Heart left ventricle (tissue), 16 donors: ENCODE measurements at places on chromosomes 4 and X. TPM values are rescaled to one million over a fixed set of nuclear protein-coding genes. Genes with fewer than 3 reads are reported as not detected.
A peak's percentile ranks its signal among the peaks of the same experiment; 100 is the strongest.

TAB3 gene
- 14.9 TPM for total RNA-seq

RNF128 gene
- 0.36 TPM for total RNA-seq

IL13RA2 gene
- not detected for total RNA-seq

LONRF3 gene
- 1.5 TPM for total RNA-seq

DCAF16 gene
- 22.3 TPM for total RNA-seq

SPOCK3 gene
- 1.7 TPM for total RNA-seq

LIMCH1 gene
- total RNA-seq = 199 TPM

STBD1 gene
- 21.5 TPM for total RNA-seq

TCP11X2 gene
- not detected for total RNA-seq

BEX1 gene
- total RNA-seq = 0.42 TPM

CXorf49 gene
- not detected for total RNA-seq

MAGEC2 gene
- total RNA-seq = not detected

ANKRD50 gene
- total RNA-seq = 16.5 TPM

MAML3 gene
- total RNA-seq = 1.7 TPM

DDX53 gene
- total RNA-seq = not detected

NEIL3 gene
- total RNA-seq = 0.20 TPM

DNA sequence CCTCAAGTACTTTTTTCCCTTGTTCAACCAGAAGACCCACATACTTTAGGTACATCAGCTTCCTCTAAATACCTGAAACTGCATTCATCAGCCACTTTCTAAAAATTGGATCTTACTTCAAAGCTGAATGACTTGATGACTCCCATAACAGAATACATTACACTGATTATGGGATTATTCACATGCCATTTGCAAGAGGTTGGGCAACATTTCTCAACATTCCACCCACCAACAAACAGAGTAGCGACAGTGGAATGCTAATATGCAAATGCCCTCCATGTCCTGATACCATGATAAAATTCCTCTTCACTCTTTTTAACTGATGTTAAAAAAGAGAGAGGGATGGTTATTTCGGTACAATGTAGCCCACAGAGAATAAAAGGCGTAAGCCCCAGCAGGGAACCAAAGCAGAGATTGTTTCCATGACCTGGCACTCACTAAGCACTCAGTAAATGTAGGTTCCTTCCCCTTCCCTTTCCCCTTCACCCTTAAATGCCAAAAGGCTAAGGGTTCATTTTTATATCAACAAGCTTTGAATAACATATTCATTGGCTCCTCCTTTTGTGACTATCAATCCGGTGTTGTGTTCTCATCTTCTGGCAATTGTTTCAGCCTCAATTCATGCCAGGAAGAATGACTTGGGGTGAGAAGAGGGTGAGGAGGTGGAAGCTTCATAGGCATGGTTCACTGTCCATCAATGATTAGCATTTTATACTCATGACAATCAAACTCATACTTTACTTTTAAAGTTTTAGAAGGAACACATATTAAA, 317.2 kb downstream of the DHX15 start:
- DNase-seq = no peak

- no peak for DNase-seq
Observed at GRCh38 chr4:52987392-52988056, 125.4 kb downstream of the RASL11B start.

- no peak for DNase-seq
Observed at GRCh38 chrX:40272776-40273175, 175.0 kb upstream of the BCOR start.

DNA sequence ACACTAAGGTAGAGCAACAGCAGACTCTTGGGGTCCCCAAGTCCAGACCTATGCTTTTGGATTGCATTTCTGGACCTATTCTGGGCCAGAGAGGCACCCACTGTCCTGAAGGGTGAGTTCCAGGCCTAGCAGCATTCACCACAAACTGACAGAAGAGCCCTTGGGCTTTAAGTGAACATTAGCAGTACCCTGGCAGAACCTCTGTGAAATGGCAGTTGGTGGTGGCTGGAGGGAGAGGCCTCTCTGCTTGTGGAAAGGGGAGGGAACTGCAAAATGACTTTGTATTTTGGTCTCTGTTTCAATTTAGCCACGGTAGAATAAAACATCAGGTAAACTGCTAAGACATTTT, 1211.9 kb downstream of the PCDH18 start:
- no peak for DNase-seq

- DNase-seq = no peak
Observed at GRCh38 chr4:99310389-99310788, 10.8 kb downstream of the ADH1B start.

DNA sequence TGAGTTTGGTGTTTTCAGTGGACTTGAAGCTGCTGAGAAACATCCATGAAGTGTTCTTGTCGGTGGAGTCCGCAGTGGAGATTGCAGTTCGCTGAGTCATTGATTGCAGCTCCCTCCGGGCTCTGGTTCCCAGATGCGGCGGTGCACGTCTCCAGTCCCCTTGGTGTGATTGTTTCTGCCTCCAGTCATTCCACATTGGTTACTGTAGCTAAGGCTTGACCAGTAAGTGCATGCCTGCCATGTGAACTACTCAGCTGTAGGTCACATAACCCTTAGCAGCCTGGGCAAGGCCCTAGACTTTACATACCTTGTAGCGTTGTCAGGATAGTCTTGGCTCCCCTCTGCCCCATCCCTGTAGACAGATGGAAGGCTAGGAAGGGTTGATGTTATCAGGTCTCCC, 53.8 kb upstream of the CLCN4 start:
- DNase-seq = no peak

- DNase-seq = no peak
Observed at GRCh38 chr4:99696801-99697200, 39.2 kb upstream of the C4orf54 start.

DNA sequence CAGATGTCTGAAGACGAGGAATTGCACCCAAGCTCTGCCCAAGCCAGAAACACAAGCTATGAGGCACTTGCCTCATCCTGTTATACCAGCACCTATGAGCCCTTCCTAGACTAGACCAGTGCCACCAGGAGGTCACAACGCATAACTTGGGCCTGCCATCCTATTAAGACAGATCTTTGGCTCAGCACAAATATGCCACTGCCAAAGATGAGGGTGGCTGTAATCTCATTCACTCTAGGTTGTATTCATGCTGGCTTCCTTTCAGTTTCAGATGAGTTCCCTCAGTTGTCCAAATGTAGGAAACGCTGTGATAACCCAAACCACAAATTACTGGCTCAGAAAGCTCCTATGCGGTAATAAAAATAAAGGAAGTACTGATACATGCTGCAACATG, 76.5 kb upstream of the CITED1 start:
- peak; percentile 29 for DNase-seq

- no peak for DNase-seq
Observed at GRCh38 chr4:153722036-153722435, 37.8 kb downstream of the RNF175 start.

DNA sequence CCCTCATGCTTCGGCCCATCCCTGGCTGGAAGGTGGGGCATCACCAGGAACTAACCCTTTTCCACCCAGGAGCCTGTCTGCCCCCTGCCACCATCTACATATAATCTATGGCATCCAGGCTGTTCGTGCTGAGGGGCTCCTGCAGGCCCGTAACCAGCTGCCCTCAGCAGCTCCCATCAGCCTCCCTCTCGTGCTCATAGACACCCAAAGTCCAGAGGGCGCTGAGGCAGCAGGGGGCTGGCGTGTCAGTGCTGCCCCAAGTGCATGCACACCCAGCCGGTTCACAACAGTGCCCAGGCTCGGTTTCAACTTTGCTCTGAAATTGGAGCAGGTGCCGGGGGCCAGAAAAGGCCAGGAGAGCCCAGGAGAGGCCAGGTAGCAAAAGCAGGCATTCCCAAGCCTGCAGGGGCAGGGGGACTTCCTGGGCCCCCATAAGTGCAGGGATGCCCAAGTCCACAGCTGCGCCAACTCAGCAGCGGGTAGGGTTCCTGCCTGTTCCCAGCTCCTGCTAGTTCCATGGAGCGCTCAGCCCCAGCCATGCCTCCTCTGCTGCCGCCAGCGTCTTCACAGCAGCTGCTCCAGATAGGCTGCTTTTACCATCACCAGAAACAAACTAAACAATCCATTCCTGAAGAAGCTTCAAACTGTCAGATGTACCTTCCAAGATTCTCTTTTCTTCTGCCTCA, 558.2 kb upstream of the GNPDA2 start:
- DNase-seq = no peak

DNA sequence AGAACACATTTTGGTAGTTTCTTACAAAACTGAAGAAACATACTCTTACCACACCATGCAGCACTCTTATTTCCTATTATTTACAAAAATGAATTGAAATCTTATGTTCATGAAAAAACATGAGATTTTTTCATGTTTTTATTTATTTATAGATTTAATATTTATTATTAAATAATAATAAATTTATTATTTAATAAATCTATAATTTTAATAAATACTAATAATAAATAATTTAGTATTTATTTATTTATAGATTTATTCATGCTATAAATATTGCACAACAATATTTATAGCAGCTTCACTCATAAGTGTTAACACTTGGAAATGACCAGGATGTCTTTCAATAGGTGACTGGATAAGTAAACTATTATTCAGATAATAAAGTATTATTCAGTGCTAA, 91.6 kb upstream of the CPXCR1 start:
- DNase-seq = no peak

DNA sequence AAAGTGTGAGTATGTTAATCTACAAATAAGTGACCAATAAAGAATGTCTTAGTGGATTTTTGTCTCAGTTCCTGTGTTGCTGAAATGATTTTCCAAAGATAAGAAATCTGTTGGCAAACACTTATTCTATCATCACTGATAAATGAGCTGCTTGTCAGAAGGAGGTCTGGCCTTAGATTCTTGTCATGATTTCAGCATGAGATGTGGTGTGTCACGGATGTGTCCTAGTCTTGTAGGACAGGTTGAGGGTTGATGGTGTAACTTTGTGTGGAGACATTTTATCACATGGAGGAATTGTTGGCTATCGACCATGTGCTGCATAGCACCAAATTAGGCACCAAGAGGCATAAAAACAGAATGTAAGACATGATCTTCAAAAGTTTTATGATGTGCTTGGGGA, 31.8 kb upstream of the LIMCH1 start:
- DNase-seq = no peak

GRCh38 chrX:133670383-133670782, 255.1 kb upstream of the GPC4 start:
- DNase-seq = no peak

DNA sequence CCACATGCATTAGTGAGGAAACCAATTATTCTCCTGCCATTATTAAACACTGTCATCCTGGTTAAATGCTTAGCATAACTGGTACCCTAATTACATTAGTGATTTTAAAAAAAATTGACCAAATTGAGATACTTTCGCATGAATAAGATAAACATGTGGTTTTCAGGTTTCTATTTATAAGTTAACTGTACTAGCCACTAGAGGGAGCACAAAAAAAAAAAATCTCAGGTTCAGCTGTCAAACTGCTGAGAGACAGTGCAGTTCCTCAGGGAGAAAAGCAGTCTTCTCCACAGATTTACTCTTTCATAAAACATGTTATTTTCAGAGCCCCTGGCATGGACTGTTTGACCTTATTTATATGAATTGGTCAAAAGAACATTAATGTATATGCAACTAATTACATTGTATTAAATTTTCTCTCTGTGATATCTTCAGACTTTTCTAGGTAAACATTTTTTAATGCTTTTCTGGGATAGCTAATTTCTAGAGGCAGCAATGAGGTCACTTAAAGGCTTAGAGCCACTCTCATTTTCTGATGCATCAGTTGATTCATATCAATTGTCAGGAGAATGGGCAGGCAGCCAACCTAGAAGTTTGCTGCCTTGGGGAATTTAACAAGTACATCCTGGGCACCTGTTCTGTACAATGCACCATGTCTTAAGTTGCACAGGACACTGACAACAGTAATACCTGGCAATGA, 167.5 kb downstream of the CDS1 start:
- no peak for DNase-seq

- DNase-seq = no peak
Observed at GRCh38 chr4:170729236-170729635, 639.5 kb upstream of the AADAT start.

DNA sequence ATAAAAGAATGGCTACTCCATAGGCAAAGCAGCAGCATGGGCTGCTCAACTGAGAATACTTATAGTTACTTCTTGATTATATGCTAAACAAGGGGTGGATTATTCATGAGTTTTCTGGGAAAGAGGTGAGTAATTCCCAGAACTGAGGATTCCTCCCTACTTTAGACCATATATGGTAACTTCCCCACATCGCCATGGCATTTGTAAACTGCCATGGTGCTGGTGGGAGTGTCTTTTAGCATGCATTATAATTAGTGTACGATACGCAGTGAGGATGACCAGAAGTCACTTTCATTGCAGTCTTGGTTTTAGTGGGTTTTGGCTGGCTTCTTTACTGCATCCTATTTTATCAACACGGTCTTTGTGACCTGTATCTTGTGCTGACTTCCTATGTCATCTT, 141.5 kb downstream of the MAGEB17 start:
- DNase-seq = no peak

- DNase-seq = no peak
Observed at GRCh38 chr4:45119376-45119775, 393.0 kb upstream of the GNPDA2 start.

DNA sequence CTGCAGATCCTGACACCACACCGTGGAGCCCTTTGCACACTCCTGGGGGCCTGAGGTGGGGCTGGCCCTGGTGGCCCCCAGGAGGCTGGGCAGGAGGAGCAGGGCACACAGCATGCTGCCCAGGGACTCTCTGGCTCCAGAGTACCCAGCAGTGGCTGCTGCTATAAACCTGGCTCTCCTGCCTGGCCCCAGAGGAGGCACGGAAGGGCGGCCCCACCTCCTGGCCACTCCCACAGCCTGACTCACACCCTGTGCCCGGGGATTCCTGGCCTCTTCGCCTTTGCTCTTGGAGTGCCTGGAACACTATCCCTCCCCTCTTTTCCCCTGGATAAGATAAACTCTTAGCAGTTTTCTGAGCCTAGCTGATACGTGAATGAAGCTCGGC, at the start of gene PSAPL1:
PSAPL1 (minus strand) TSS at position 165 of the 385 bp plus-strand sequence; CDS start at position 114, 51 bp downstream.
- DNase-seq = peak; percentile 68

GRCh38 chr4:118175506-118175905, 141.2 kb downstream of the NDST3 start:
- no peak for DNase-seq

DNA sequence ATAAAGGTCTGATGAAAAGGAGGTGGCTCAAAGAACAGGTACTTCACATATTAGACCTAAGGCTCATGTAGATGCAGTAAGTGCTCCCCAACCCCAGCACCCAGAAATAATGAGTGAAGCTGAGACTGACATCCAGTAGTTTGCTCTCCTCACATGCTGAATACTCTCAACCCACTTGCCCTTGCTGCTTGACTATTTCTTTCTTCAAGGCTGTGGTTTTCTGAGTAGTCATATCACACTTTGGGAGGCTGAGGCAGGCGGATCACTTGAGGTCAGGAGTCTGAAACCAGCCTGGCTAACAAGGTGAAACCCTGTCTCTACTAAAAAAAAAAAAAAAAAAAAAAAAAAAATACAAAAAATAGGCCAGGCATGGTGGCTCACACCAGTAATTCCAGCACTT, 51.5 kb upstream of the PRPS1 start:
- DNase-seq = no peak

GRCh38 chr4:995311-996026, 2.3 kb upstream of the SLC26A1 start:
- DNase-seq = no peak

GRCh38 chrX:140439476-140439875, 65.4 kb downstream of the SOX3 start:
- DNase-seq = no peak

- DNase-seq = no peak
Observed at GRCh38 chr4:158970812-158971211, 132.1 kb upstream of the RAPGEF2 start.

GRCh38 chr4:183552274-183553146, 47.7 kb downstream of the ING2 start:
- no peak for DNase-seq
